ENCODE measurements at places on chromosomes 5 and 9.

DNA sequence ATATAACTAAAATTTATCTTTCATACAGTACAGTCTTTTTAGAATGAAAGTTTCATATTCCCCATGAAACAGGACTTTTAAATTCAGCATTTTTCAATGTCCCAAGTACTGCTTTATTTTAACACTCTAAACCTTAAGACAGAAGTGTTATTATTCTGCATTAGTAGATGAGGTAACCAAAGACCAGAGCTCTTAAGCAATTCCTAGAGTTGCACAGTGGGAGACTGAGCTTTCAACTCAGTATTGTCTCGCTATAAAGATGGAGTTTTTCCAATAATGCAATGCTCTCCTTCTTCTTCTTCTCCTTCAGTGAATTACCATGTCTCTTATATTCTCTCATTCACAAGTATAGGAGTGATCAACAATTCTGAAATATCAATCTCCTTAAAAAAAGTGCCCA is 479.7 kb downstream of the CETN3 start:
- no peak for DNase-seq

DNA sequence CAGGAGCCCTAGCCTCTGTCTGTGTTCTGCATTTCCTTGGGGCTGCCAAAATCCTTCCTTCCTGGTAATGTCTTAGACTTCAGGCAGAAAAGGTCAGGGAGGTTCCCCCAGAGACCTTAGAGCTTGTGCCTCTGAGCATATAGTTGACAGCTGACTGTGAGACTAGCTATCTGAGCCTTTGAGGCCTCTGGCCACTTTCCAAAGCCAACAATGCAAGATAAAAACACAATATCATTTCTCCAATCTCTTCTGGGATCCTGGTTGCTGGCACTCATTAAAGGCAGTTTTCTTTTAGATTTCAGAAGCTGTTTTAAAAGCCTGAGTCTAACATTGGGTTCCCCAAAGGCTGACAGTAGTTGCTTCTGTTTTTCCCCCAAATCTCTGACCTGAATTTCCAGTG is 13.2 kb upstream of the GLRA1 start:
- no peak for DNase-seq

DNA sequence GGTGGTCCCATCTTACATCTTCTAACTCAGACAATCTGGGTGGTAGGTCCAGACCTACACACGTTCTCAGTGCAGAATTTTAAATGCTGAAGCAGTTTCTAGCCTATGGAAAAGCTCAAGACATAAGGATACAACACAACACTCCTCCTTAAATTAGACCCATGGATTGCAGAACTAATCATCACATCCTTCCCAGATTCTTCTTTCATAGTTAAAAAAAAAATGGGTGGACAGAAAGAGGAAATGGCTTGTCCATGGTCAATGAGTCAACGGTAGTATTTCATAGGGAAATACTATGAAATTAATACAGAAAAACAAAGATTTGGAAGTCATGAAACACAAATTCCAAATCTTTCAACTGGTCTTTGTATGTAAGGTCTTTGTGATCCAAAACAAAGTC is 106.9 kb downstream of the PAPPA start:
- DNase-seq: no peak

- no peak for DNase-seq
Observed at GRCh38 chr9:130394814-130395470, 49.8 kb upstream of the ASS1 start.

- no peak for DNase-seq
Observed at GRCh38 chr5:95880081-95880926, 57.8 kb upstream of the GLRX start.

GRCh38 chr9:130244548-130245165 is 20.9 kb upstream of the HMCN2 start:
- no peak for DNase-seq

DNA sequence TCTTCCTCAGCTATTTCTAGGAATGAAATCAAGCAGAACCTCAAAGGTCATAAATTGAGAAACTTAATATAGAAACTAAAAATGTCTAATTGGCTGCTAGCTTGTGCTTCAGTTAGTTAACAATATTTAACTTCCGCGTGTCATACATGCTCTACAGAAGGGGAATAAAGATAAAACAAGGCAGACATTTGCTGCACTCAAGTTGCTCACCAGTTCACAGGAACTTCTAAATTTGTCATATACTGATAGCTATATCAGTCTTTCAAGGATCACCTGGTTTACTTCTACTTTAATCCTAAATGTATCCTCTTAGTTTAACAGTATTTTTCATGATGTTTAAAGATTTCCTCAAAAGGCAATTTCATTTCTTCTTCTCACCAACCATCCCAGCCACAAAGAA is 8.4 kb downstream of the CCNH start:
- DNase-seq: no peak

- DNase-seq: no peak
Observed at GRCh38 chr5:6718718-6719117, 5.5 kb downstream of the TENT4A start.

- DNase-seq: no peak
Observed at GRCh38 chr5:139100825-139101224, 97.3 kb downstream of the SIL1 start.

- DNase-seq: no peak
Observed at GRCh38 chr5:162202285-162202880, 134.8 kb downstream of the GABRG2 start.

- DNase-seq: no peak
Observed at GRCh38 chr9:121564504-121565260, 65.0 kb upstream of the GGTA1 start.

DNA sequence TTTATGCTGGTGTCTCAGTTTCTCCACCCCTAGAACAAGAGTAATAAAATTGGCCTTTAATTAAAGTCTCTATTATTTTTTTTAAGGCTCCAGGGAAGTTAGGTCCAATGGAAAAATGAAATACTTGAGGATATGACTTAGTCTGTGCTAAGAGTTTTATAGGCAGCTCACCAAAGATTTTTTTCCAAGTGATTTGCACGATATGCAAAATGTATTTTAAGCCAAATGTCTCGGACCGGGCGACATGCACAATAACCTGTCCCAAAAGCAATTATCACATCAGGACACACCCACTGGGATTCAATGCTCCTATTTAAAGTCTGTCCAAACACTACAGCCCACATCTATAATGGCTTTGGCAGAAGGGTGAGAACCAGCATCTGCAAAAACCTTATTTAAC is 136.1 kb upstream of the ANKH start:
- DNase-seq: no peak

DNA sequence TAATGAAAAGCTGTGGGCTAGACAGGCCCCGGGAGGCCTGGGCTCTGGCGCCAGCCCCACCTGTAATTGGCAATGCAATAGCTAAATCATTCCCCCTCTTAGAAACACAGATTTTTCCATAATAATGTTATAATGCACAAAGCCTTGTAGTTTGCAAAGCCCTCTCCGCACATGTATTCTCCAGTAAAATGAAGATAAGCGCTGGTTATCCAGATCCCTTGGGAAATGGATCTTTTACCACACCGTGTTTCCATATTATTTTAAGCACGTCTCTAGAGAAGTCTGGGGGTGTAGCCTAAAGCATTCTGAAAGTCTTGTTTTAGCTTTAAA is 1.1 kb upstream of the APBA1 start:
- no peak for DNase-seq

GRCh38 chr5:87097664-87098063 is 170.0 kb upstream of the RASA1 start:
- DNase-seq: no peak

GRCh38 chr5:57102905-57103255 is 71.0 kb upstream of the GPBP1 start:
- DNase-seq: no peak

DNA sequence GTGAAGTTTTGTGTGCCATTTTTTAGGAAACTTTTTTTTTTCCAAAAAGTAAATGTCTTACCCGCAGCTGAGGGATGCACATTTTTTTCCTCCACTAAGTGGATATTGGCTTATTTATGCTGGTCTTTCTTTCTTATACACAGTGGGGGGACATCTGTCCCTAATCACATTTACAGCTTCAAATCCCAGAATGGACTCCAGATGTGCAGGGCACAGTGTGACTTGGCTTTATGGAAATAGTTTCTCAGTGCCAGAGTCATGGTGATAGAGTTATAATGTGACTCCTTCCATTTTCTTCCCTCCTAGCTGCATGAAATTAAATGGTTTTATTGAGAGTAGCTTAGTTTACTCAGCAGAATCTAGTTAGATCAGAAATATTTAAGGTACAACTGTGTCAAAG is 66.5 kb downstream of the SV2C start:
- DNase-seq: no peak

DNA sequence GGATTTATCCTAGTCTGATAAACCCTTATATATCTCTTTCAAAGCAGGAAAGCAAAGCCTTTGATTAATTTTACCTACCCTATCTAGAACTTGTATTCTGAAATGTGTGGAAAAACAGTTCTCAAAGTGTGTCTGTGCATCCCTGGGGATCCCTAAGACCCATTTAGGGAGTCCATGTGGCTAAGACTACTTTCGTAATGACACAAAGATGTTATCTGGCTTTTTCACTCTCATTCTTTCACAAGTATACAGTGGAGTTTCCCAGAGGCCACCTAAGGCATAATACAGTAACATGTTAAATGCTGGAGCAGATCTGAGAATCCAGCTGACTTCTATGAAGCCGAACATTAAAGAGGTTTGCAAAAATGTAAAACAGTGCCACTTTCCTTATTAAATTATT is 54.3 kb upstream of the TNFSF15 start:
- DNase-seq: peak; percentile 20

DNA sequence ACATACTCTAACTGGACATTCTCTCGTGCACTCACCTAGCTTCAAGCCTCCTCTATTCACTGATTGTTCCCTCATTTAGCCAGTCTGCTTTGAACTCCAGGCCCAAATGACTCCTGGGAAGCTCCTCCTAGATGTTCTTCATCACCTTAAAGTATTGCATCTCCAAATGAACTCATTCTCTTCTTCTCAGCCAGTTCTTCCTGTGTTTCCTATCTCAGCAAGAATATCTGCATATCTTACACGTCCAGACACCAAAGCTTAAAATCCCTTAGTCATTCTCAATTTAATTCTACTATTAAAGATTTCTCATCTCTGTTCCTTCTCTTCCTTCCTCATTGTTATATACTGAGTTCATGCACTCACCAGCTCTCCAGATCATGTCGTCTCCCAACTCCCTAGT is 118.6 kb upstream of the DAB2 start:
- no peak for DNase-seq

DNA sequence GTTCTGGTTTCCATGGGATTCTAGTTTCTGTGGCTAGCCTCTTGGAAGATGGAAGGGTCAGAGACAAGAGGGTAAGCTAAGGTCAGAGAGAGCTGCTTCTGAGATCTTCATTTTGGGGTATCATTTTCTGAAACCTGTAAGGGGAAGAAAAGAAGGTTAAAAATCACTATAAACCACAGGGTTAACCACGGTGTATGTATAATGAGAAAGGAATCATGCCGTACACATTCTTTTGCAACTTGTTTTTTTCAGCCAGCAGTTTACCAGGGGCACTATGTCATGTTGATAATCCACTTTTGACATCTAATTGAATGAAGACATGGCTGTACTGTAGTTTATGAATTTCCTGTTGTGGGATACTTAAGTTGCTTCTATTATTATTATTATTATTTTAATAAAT is 164.4 kb downstream of the FOCAD start:
- peak; percentile 18 for DNase-seq

DNA sequence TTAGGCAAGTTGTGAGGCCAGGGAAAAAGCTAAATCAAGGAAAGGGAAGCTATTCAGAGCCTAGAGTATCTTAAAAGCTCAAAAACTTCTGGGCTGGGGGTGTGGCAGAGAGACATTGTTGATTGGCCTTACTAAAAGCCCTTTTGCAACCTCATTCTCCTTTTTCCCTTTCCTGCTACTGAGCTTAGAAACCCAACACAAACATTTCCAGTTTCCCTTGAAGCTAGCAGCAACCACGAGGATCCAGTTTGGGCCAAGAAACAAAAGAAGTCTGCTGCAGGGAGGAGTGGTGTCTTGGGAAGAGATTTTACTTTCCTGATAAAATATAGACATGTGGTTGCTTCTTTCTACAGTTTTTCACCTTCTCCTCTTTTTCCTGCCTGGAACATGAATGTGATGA is 135.5 kb upstream of the KLF9 start:
- no peak for DNase-seq

DNA sequence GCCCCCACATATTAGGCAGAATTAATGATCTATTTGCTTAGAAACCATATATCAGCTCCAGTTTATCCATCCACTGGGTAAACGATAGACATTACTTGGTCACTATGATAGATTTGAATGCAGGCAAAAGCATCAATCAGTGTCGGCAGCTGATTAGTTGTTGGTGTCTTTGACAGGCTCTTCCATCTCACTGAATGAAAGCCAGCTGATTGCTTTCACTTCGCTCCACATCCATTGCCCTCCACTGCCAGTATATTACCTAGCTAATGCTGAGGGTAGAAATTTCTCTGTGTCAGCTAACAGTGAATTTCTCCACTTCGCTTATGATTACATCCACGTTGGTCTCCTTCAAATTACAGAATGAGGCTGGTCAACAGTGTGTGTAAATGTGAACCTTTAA is 821.3 kb upstream of the TYRP1 start:
- DNase-seq: no peak

GRCh38 chr9:108525186-108525585 is 330.6 kb downstream of the ACTL7B start:
- DNase-seq: no peak

DNA sequence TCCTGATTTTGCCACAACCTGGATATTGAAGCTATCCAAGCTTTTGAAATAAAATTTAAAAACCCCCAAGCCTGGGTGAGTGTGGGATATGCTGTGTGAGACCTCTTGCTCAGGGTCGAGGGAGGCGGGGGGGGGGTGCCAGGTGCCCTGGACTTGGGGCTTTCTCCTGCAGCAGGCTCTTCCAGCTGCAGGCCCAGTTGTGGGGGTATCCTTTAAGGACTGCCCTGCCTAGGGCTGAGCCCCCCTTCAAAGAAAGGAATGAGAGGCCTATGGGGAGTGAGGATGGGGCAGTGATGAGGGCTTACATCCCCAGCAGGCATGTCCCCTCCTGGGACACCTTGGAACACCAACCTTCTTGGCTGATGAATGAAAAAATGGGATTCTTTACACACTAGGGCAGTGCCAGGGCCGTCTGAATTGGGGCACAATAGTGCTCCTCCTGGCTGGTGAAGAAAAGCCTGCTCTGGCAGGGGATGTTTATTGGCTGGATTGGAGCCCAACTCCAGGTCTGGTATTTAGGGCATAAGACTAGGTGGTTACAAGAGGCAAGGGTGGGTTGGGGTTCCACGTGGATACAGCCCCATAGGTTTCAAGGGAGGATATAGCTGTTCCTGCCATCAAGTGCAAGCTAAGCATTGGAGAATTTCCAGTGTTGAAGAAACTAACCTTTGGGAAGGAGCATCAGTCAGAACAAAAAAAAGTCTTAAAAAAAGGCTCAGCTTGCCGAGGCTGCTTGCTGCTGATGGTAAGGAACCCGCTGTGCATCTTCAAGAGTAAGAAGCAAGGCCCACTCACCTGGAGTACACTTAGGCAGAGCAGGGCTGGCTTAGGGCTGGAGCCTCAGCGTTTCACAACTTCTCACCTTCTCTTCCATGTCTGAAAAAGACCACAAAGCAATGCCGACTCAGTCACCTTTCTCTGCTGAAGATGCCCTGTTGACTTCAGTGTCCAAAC is 7.0 kb downstream of the HNRNPAB start:
- no peak for DNase-seq

GRCh38 chr9:136655536-136656182 is 7.1 kb upstream of the EGFL7 start:
- DNase-seq: no peak
